ENCODE measurements at places on chromosomes 6 and 20. TPM values are rescaled to one million over a fixed set of nuclear protein-coding genes. Genes with fewer than 3 reads are reported as not detected.

The B3GAT2 gene
- total RNA-seq = under 0.01 TPM

The TULP1 gene
- total RNA-seq = not detected

The SLC35D3 gene
- not detected for total RNA-seq

The PACRG gene
- not detected for total RNA-seq

The RAB22A gene
- total RNA-seq = 13.2 TPM

The SYNDIG1 gene
- not detected for total RNA-seq

The HSPA12B gene
- 7.9 TPM for total RNA-seq

The KIFC1 gene
- 40.4 TPM for total RNA-seq

The BPI gene
- not detected for total RNA-seq

The MYCT1 gene
- total RNA-seq = 148 TPM

The BACH2 gene
- total RNA-seq = 0.39 TPM

The FERMT1 gene
- 2.2 TPM for total RNA-seq

The OR2H1 gene
- total RNA-seq = not detected

The IRF4 gene
- 0.07 TPM for total RNA-seq

The METTL24 gene
- not detected for total RNA-seq

The HRH3 gene
- not detected for total RNA-seq

The C20orf96 gene
- 3.0 TPM for total RNA-seq

The PHF3 gene
- 53.1 TPM for total RNA-seq

The LINC00237 gene
- total RNA-seq = not detected

The AIF1 gene
- not detected for total RNA-seq

The OR12D3 gene
- not detected for total RNA-seq

The MOXD1 gene
- 0.07 TPM for total RNA-seq

The C6orf52 gene
- total RNA-seq = 0.26 TPM

The SAMD3 gene
- not detected for total RNA-seq

The KIF13A gene
- 88.5 TPM for total RNA-seq

The HLA-DRB5 gene
- not detected for total RNA-seq

The APOBEC2 gene
- not detected for total RNA-seq

The ASIP gene
- not detected for total RNA-seq

The MYH7B gene
- total RNA-seq = 0.13 TPM

The SLCO4A1 gene
- 10.4 TPM for total RNA-seq

The PDE10A gene
- 9.8 TPM for total RNA-seq

The C20orf141 gene
- total RNA-seq = not detected

The PAX1 gene
- not detected for total RNA-seq

The SLC12A5 gene
- 0.07 TPM for total RNA-seq

The CSTF1 gene
- 29.7 TPM for total RNA-seq

The CCDC170 gene
- 0.04 TPM for total RNA-seq

The RNGTT gene
- 23.3 TPM for total RNA-seq

The RPS10 gene
- total RNA-seq = 1,161 TPM

The FLRT3 gene
- 0.18 TPM for total RNA-seq

The SDC4 gene
- total RNA-seq = 32.4 TPM

The BMP2 gene
- 16.1 TPM for total RNA-seq

The CRYBG1 gene
- total RNA-seq = 19.8 TPM

The RFX6 gene
- not detected for total RNA-seq

The WDR46 gene
- total RNA-seq = 90.2 TPM

Measured in pulmonary artery endothelial cell (primary cell).